ENCODE measurements at places on chromosomes 5 and 9.

DNA sequence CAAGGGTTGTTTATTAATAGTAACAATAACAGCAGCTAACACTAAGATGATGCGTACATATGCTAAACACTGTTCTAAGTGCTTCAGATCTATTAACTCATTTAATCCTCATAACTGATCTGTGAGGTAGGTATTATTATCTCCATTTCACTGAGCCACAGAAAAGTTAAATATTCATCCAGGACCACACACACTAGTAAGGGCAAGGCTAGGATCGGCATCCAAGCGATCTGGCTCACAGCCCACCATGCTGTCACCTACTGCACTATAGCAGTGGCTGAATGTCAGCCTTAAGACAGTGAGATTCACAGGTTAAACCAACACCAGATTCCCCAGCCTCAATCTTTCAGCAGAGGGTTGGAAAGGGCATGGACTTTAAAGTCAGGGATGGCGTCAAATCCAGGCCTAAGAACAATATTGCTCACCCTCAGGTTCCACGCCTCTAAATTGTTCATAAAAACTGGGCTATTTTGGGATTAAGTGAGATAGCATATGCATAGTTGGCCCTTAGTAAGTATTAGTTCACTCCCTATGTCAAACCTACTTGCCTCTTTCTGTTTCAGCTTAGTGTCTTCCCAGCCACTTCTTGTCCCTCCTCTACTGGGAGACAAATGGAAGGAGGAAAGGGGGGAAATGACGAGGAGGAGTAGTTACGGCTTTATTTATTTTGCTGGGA is 150.8 kb downstream of the MAPKAP1 start:
- DNase-seq, result no peak

DNA sequence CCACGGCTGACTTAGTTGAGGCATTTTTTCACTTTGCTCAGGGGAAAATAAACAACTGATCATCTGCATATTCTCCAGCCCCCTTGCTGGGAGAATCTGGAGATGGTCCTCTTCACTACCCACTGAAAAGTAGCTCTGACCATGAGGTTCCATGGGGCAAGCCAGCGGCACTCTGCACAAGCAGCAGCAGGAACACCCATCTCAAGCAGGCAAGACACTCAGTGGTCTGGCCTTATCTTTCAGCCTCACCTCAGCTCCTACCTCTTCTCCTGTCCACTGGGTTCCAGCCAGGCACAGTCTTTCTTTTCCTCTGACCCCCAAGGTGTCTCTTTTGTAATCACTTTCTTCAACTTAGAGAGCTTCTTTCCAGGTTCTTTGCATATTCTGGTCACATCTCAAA is 280.8 kb upstream of the GRIA1 start:
- DNase-seq, result no peak

DNA sequence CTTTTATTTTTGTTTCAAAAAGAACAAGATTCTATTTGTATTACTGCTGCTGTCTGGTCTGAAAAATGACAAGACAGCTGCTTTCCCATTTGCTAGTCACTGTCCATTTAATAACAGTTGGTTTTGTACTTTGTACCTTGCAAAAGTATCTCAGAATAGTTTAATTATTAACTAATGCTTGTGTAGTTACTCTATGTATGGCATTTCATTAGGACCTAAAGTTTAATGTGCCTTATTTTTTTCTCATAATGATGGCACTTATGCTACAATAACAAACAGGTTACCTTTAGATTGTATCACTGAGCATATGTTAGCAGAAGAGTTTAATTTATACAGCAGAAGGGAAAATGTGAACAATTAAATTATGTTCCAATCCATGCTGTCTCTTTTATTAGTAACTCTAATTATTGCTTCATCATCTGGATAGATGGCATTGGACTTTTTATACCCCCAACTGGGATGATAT is 134.2 kb downstream of the CDH10 start:
- DNase-seq, result no peak

GRCh38 chr5:39505791-39506190 is 81.0 kb upstream of the DAB2 start:
- DNase-seq, result no peak

GRCh38 chr5:89994266-89994665 is 415.3 kb downstream of the CETN3 start:
- no peak for DNase-seq
